ENCODE measurements at places on chromosomes 2 and 18.

GRCh38 chr2:133054297-133054696 lies 384.3 kb upstream of the LYPD1 start:
- DNase-seq, result no peak

DNA sequence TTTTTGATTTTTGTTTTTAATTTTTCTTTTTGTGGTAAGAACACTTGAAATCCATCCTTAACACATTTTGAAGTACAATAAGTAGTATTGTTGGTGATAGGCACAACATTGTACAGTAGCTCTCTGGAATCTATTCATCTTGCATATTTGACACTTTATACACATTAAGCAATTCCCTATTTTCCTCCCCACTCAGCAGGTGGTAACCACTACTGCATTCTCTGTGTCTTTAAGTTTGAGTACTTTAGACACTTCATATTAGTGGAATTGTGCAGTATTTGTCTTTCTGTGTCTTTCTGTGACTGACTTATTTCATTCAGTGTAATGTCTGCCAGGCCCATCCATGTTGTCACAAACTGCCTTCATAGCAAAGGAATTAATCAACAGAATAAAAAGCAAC lies 471.7 kb upstream of the CDH20 start:
- no peak for DNase-seq

- no peak for DNase-seq
These were observed 22.5 kb upstream of the CDKL4 start for GRCh38 chr2:39266139-39266805.

DNA sequence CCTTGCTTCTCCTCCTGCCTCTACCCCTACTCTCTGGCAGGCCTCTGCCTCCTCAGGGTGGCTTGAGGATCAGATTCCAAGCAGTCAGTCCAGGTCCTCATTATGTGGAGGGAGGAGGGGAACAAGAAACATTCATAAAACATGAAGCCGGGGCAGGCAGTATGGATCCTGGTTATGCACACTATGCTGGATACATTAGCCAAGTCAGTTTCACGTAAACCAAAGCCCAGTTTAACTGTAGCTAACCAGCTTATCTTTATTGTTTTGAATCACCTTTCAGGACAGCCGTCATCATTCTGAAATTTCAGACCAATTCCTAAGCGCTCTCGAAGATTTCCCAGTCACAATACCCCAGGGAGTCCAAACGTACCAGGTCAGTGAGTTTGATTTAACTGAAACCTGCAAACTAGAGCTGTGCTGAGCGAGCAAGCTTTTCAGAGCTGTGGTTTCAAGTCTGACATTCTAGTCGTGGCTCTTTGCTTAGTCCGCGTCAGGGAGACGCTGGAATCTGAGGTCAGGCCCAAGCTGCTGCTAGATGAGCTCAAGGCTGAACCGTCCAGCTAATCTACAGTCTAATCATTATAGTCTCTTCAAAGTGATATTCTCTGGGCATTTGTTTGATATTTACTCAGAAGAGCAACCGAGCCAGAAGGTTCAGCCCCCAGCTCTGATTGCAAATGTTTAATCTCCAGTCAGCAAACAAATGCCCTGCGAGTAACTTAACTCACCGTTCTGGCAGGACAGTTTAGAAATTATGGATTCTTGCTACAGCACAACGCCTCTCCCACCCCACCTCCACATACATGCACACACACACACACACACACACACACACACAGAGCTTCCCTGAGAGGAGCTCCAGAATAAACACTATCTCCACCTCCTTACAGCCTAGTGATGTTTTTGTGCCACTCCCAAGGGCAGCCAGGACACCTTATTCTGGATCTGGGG lies 63.8 kb upstream of the BZW1 start:
- DNase-seq, result no peak

DNA sequence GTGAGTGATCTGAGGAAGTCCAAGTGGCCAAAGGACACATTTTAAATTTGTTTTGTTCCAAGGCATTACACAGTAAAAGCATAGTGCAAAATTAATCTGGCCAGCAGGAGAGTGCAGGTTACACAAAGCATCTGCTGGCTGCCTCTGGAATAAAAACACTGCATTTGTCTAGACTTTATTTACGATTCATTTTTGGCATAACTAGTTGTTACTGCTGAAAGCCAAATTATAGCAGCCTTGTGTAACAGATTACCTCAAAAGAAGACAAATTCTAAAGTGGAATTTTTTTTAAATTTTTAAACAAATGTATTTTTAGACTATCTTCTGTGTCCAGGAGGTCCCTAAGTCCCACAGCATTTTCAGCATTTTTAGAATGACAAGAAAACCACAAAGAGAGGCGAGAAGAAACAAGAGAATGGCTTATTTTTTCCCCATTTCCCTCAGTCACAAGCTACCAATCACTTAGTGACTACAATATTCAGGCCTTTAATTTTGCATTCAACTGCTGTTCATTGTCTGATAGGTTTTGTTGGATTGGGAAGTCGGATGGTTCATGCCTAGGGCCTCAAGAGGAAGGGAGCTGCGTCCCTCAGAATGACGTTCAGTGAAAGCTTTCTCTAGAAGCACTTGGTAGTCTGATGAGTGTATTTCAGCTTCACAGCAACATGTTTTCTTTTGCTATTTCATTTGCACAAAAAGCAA lies 46.0 kb downstream of the TMEFF2 start:
- no peak for DNase-seq

DNA sequence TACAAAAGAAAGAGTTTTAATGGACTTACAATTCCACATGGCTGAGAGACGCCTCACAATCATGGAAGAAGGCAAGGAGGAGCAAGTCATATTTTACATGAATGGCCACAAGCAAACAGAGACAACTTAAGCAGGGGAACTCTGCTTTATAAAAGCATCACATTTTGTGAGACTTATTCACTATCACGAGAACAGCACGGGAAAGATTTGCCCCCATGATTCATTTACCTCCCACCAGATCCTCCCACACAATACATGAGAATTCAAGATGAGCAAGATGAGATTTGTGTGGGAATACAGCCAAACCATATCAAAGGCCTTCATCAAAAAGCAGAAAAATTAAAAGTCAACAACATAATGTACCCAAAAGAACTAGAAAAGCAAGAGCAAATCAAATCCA lies 111.0 kb upstream of the RPRM start:
- no peak for DNase-seq

DNA sequence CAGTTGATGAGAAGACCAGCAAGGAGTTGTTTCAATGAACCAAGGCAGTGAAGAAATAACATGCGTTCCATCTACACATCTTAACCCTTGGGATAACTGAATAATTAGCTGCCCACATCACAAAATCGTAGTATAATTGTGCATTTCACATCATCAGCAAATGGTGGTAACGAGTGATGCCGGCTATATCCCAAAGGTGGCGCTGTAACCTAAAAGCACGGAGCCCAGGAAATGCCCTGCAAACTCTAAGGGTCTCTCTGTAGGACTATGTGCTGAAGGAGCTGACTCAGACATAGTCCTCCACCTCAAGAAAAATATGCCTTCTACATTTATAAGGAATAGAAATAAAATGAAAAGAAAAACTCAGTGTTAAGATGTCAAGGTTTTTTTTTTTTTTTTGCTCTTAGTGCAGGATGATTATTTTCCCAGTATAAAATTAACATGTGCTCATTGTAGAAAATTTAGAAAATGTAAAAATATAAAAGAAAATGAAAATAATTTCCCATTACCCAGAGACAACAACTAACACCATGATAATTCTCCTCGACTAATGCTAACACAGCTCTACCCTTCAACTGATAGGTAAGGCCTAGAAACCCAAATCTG lies 23.1 kb upstream of the DSG3 start:
- DNase-seq, result no peak

DNA sequence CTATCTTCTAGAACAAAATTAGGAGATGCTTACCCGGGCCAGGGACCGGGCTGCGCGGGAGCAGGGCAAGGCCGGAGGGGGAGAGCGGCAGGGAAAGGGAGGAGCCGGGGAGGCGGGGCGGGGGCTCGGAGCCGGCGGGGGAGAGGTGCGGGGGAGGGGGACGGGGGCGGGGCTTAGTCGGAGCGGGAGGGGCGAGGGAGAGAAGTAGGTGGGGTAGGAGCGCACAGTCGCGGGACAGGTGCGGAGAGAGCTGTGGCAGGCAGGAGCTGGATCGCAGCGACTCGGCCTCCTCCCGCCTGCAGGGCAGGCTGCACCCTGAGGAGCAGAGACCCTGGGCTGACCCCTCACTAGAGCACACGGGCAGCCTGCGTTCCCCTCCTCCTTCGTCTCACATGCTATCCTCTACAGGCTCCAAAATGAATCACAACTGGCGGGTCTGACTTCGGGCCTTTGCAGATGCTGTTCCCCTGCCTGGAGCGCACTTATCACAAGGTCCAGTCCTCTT lies 290.3 kb downstream of the CELF4 start:
- no peak for DNase-seq

- DNase-seq, result no peak
These were observed 397.8 kb downstream of the METTL4 start for GRCh38 chr18:2173486-2173885.

GRCh38 chr2:129763190-129763846 lies 216.1 kb upstream of the RAB6C start:
- no peak for DNase-seq

DNA sequence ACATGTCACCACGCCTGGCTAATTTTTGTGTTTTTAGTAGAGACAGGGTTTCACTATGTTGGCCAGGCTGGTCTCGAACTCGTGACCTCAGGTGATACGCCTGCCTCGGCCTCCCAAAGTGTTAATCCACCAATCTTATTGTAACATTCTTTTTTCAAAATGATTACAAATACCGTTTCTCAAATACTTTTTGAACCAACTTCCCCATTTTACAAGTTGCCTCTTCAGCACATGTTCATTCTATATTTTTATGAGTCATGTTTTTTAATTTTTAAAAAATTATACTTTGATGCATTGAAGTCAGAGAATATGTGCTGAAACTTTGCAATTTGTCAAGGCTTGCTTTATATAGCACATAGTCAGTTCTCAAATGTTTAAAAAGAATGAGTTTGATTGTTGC lies 58.2 kb downstream of the QPCT start:
- no peak for DNase-seq

DNA sequence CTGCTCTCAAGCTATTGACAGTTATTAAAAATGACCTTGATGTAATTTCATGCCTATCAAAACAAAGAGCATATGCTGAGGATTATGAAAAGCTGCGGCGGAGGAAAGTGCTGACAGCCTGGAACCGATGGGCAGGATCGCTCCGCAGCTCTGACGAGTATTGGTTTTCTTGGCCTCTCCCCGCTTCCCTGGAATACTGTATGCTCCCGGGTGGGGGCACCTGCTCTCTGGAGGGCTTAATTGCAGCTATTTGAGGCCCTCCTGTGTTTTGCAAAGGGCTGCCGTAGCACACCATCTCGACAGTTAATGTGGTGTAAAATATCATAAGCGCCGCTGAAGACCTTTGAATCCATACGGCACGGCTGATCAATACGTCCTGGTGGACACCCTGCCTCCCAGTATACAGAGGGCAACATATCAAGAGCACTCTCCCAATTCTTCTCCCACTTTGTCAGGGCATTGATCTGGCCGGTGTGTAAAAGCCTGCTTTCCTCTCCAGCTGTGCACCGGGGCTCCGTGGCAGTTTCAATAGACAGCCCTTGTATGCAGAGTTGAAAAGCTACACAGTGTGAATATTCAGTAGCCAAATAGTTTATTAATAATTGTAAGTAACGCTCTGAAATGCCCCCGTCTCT lies 662.4 kb downstream of the GALR1 start:
- DNase-seq, result no peak

DNA sequence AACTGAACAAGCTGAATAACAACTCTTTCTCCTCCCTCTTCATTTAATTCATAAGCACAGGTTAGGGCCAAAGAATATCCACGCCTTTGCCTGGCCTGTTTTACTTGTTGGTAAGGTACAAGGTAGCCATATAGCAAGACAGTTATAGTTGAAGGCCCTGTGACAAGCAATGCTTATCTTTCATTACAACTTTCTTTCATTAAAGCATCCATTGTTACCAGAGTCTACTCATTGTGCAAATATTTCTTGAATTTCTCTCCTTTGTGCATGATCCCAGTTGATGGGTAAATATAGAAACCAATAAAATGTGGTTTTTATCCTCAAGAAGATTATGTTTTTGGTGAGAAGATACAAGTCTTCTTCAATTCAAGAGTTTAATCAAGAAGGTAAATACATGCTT lies 140.2 kb downstream of the UBE2E3 start:
- DNase-seq, result no peak

GRCh38 chr2:3523551-3524041 lies 4.3 kb upstream of the ADI1 start:
- no peak for DNase-seq

DNA sequence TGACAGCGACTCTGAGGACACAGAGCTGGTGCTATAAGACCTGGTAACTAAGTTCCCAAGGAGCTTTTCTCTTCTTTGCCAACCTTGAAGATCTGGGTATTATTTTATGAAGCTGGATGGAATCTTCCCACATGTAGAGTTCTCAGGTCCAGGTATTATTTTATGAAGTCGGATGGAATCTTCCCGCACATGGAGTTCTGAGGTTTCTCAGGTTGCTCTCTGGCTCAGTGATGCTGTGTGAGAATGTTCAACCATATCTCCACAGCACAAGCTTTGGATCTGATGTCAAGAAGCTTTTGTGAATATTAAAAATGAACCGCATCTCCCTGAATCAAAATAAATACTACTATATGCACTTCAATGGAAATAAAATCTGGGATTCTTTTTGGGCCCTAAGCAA lies at the start of gene SMIM21:
Gene SMIM21 (minus strand): TSS at position 101 of the 400 bp plus-strand sequence. CDS start 140 bp downstream, outside the sequence.
- DNase-seq, result no peak

GRCh38 chr2:205865905-205866441 lies 183.7 kb downstream of the NRP2 start:
- no peak for DNase-seq

DNA sequence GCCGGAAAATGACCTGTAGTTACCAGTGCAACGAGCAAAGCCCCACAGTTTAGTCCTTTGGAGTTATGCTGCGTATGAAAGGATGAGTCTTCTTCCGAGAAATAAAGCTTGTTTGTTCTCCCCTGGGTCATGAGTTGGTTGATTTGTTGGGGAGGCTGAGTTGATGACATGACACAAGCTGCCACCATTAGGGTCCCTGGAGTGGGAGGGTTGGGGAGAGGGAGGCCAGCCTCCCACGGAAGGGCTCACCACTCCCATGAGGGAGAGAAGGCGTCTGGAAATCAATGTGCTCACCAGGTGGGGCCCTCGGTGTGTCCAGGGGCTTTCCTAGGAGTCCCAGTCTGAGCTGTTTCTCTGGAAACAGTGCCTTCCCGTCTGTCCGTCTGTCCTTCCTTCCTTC lies 7.4 kb upstream of the DGKD start:
- DNase-seq, result no peak

DNA sequence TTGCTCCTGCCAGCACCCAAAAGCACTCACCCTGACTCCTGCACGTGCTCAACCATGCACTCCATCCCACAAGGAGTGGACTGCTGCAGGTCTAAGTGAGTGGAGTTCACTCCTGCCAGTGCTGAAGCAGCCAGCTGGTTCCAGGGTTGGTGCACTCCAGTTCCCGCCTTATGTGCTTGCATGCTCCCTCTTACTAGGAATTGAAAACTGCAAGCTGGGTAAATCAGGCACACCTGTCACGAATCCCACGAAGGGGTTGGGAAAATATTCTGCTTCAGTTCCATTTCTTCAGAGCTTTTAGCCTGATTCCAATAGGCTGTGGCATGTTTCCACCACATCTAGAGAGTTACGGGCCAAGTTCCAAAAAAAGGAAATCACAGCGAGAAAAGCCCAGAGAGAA lies 1365.5 kb upstream of the CHAC2 start:
- no peak for DNase-seq

- no peak for DNase-seq
These were observed 24.5 kb upstream of the SP5 start for GRCh38 chr2:170690640-170691039.

- no peak for DNase-seq
These were observed 19.4 kb downstream of the RBBP8 start for GRCh38 chr18:22952525-22952924.

- DNase-seq, result no peak
These were observed 120.9 kb downstream of the DHRS9 start for GRCh38 chr2:169190197-169190775.

- no peak for DNase-seq
These were observed 226.4 kb upstream of the NRXN1 start for GRCh38 chr2:51258301-51258700.

Data from GM12892 (cell line).